ENCODE measurements at places on chromosomes 7 and 10.
A peak's percentile ranks its signal among the peaks of the same experiment; 100 is the strongest.

DNA sequence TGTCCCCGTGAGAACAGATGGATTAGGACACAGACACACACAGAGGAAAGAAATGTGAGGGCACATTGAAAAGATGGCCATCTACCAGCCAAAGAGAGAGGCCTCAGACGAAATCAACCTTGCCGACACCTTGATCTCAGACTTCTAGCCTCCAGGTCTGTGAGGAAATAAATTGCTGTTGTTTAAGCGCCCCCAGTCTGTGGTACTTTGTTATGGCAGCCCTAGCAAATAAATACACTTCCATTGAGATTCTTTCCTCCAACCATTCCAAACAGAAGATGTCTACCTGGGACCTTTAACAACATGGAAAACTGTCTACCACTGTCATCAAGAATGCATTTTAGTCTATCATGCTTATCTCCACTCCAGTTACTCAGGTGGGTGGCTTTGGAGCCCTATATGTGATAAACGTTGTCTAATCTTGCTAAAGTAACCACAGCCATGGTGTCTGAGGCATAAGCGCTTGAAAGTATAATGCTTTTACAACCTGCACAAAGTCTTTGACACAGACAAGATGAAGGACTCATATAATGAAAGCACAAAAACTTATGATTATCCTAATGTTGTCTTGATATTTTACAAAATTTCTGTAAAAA lies 244.3 kb downstream of the MTERF1 start:
- DNase-seq: no peak

DNA sequence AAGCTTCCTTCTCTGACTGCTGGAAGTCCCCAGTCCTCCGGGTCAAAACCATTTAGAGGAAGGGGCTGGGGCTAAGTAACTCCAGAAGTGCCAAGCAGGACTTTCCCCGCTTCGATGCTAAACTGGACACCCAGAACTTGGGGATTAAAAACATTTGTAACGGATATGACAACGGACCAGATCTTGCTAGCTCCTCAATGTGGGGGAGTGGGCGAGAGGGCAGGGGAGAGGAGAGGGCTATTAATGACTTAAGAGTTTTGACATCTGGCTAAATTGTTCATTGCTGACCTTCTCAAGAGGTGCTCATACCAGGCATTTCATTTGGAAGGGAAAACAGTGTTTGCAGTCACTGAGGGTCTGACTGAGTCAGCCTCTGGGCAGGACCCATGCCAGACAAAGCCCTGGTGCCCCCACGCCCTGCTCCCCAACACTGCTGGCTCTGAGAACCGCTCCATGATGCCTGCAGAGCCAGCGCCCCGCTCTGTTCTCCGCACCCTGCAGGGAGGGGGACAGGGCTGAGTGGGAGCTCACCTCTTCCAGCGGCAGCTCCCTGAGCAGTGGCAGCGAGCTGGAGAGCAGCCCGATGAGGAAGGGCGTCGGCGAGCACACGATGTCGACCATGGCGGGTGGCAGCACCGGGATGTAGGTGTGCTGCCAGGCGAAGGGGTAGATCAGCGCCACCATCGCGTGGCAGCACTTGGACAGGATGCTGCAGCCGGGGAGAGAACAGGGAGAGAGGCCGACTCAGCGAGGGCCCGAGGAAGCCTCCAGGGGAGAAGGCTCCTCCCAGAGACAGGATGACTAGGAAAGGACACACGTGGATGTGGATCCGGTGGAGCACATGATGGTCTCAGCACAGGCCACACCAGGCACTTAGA lies 47.7 kb upstream of the MKRN1 start:
- no peak for DNase-seq

- no peak for DNase-seq
Observed at GRCh38 chr7:45324683-45325237, 167.2 kb downstream of the RAMP3 start.

GRCh38 chr7:19290066-19290465 lies 144.8 kb upstream of the FERD3L start:
- DNase-seq: no peak

DNA sequence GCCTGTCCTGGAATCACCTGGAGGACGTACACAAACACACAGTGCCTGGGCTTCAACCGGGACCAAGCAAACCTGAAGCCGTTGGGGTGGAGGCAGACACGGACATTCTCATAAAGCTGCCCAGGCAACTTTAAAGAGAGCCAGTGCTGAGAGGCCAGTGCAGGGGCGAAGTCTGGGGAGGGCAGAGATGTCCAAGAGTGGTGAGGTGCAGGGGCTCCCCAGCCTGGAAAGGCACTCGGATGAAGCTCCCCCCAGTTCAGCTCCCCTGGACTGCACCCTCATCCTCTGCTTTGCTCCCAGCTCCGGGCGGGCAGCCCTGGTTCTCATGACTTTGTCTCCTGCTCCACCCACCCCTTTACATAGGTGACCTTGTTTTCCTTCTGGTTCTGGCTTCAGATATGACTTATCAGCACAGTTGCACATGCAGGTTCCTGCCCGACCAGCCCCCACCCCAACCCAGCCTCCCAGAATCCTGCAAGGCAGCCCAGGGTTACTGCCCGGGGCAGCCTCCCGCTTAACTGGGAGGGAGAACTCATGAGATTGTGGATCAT lies 60.8 kb upstream of the EEPD1 start:
- DNase-seq: no peak

DNA sequence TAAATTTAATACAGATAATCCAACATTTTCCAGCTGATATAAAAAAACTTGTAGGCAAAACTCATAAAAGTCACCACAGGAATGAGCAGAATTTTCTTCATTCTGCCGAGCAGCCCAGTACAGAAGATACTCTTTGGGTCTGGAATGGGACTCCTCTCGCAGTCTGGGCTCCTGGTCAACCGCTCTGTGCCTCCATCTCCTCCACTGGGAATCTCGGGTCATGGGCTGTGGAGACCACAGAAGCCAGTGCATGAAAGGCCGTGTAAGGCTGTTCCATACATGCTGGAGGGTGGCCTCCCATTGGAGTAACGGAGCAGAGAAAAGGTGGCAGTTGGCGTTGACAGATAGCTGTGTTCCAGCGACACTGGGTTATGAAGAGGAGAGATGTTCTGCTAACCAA lies 616.4 kb upstream of the MGMT start:
- no peak for DNase-seq

DNA sequence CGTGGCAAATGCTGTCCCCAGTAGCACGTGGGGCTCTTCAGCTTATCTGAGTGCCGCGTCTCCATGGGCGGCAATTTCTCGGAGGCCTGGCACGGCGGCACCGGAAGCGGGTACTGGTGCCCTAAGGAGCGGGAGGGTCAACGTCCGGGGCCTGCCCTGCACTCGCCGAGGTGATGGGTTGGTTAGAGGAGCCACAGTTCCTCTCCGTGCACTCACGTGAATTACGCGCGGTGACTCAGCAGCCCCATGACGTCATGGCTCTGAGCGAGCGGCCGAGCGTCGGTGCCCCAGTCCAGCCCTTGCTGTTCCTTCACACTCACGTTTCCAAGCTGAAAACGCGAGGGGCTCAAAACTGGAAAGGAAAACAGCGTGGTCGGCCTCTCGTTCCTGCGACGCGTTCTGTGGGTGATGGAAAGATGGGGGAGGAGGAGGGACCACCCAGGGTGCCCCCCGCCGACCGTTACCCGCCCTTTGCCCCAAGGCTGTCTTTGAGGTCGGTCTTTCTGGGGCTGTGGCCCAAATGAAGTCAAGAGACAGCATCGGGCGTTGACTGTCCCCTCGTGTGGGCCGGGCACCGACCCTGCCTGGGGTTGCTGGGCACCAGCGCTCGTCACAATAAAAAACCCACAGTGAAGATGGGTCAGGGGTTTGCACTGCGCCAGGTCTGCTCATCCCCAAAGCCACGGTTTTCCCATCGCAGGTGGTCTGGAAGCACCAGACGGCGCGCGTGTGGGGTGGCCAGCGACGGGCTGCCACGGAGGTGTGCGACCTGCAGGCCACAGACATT lies 70.4 kb upstream of the CFAP46 start:
- peak; percentile 53 for DNase-seq

- no peak for DNase-seq
Observed at GRCh38 chr7:3063016-3063753, 19.5 kb upstream of the CARD11 start.

DNA sequence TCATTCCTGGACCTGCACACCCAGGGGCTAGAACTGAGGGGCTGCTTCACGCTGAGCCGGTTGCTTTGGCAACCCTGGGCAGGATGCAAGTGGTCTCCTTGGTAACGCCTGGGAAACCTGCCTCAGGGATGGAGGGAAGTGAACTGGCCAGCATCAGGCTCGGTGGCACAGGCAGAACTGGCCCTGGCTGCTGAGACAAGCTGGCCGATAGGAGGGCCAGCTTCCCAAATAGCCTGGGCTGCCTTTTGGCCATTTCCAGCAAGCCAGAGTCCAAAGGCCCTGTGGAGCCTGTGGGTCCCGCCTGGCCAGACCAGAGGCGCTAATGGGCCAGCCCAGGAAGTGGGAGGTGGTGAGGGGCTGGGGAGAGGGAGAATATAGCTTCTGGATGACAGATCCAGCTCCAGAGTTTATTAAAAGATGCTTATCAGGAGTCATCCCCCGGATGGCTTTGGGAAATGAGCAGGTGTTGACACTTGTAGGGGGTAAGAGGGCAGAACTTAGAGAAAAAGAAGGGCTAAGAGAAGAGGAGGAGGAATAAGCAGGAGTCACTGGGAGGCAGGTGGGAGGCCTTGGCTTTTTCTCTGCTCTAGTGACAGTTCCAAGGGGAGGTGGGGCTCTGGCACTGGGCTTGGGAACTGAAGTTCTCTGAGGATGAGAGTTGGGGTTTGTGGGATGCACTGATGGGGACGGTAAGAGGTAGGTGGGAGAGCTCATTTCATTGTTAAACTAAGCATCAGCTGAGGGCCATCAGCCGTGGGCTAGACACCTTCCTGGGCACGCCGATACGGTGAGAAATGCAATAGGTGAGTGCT lies 9.6 kb downstream of the NEURL1 start:
- DNase-seq: no peak

DNA sequence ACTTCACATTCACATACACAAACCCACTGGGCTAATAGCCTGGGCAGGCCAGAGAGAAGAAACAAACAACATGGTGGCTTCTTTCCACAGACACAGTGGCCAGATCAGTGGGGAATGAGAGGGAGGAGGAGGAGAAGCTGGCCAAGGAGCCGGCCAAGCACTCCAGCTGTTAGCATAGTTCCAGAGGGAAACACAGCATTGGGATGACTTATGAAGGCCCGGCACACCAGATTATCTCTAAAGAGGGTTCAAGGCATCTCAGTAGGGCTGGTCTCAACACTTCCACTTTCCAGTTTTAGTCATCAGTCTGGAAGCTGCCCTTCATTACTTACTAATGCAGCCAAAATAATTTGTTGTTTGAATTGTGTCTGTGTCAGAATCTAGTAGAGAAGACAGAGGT lies 42.1 kb upstream of the GPR26 start:
- DNase-seq: no peak

- no peak for DNase-seq
Observed at GRCh38 chr10:86041116-86041515, 325.5 kb downstream of the GRID1 start.

DNA sequence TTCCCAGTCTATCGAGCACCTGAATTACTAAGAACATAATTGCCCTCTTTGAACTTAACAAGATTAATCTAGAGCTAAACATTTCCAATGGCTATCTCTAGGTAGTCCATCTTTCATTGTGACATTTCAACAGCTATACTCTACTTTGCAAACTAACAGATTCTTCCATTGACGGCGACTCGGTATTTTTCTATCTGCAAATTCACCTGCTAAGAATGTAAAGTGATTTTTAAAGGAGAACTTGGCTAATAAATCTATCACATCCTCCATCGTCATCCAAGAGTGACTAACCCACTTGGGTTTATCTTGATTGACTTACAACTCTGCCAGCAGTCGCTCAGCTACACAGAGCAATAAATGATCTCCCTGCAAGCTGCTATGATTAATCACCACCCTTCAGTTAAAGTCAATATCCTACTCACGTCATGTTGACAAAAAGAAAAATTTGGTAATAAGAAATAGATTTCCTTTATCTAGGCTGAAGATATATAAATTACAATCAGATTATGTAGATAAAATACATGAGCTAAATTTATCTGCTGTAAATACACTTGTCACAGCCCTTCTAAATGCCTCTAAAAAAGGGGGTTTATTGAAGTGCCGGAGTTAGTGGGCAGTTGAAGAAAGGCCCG lies 99.5 kb downstream of the SFMBT2 start:
- DNase-seq: peak; percentile 57

GRCh38 chr10:46026106-46026505 lies 4.3 kb downstream of the NCOA4 start:
- no peak for DNase-seq

- DNase-seq: no peak
Observed at GRCh38 chr7:97088364-97088763, 29.1 kb upstream of the SDHAF3 start.

Data from urothelium cell line (cell line).